ENCODE measurements at places on chromosomes 6 and 20.

DNA sequence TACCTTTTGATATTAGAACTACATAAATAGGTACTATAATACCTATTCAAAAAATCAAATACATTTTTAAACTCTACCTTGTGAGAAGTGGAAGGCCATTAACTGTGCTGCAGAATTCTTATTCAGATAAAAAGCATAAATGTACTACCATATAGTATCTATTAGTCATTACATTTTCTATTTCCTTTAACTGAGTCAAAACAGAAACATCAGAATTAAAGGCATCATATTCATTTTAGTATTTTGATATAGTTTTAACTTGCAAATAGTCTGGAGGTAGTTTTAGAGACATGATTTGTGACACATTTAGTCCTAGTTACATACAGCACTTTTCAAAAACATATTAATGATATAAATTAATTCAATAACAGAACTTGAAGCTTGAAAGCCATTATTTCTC, 39.9 kb upstream of the TAB2 start:
- DNase-seq: no peak

DNA sequence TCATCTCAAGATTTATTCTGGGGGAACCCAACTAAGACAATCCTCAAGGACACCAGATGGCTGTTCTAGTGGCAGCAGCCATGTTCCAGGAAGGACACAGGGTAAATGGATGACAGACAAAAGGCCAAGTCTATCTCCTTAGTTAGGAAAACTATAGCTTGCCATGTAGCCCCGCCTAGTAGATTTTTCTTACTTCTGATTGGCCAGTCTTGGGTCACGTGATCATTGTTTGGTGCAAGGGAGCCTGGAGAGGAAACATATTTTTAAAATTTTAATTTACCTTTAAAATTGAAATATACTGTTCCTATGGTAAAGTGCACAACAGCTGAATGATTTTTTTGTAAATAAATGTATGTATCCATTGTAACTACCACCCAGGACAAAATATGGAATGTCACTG, 4.4 kb upstream of the KCNS1 start:
- DNase-seq: no peak

- no peak for DNase-seq
These were observed 37.3 kb downstream of the HECA start for GRCh38 chr6:139172151-139172550.

- no peak for DNase-seq
These were observed 159.4 kb downstream of the CDK19 start for GRCh38 chr6:110655821-110656220.

Measured in stimulated activated CD4-positive, alpha-beta T cell treated with anti-CD3 and anti-CD28 coated beads, Interleukin-1b, Interleukin-23, amount 100 ng/mL, for 1 hour (primary cell).